ENCODE measurements at places on chromosomes 3 and 15.

DNA sequence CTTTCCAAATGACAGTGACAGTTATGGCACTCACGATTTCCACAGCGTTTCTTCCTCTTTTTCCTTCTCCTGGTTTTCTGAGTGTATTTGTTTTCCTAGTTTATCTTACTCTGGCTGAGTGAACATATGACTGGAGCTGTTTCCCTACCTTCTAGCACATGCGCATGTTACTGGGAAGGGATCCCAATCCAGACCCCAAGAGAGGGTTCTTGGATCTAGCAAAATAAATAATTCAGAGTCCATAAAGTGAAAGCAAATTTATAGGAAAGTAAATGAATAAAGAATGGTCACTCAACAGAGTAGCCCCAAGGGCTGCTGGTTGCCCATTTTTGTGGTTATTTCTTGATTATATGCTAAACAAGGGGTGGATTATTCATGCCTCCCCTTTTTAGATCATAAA lies 23.8 kb downstream of the METTL6 start:
- peaks cover 4% of the 10 kb centered on the region for H3K4me1 ChIP-seq
- no peaks in the 10 kb centered on the region for H3K36me3 ChIP-seq
- DNase-seq, result peak; percentile 93
- peak overlapping the region; percentile 59 for H3K27ac ChIP-seq
- H3K27me3 ChIP-seq, result no peaks in the 10 kb centered on the region

- H3K4me1 ChIP-seq, result peaks cover 28% of the 10 kb centered on the region
- no peak overlapping the region for H3K4me3 ChIP-seq
- no peak overlapping the region for H3K27ac ChIP-seq
- no peak for DNase-seq
Measured at GRCh38 chr3:52248816-52249547, 3.4 kb downstream of the PPM1M start.

DNA sequence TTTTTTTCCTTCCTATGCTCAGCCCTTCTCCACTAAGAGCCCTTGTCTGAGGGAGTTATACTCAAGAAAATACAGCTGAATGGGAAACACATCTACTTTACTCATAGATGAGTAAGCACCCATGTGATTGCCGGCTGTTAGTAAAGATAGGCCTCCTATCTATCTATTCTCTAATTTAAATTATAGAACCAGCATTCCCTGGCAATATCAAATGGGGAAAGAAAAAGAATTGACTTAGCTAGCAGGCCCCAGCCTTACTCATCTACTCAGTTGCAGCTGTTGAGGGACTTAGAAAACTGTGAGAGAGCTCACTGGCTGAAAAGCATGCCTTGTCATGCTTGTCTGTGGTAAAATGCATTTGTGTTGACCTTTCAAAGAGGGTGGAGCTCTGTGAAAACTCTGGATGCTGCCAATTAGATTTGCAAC lies 116.9 kb upstream of the LRRFIP2 start:
- no peaks in the 10 kb centered on the region for H3K4me1 ChIP-seq
- no peaks in the 10 kb centered on the region for H3K27me3 ChIP-seq
- H3K36me3 ChIP-seq, result peaks cover 16% of the 10 kb centered on the region
- no peak for DNase-seq
- H3K27ac ChIP-seq, result no peak overlapping the region

- no peaks in the 10 kb centered on the region for H3K27me3 ChIP-seq
- no peak for DNase-seq
- H3K4me1 ChIP-seq, result peaks cover 11% of the 10 kb centered on the region
- no peak overlapping the region for H3K4me3 ChIP-seq
Measured at GRCh38 chr15:47551079-47551478, 166.2 kb upstream of the SEMA6D start.

- no peaks in the 10 kb centered on the region for H3K4me1 ChIP-seq
- no peak overlapping the region for H3K27ac ChIP-seq
- no peaks in the 10 kb centered on the region for H3K36me3 ChIP-seq
- no peak overlapping the region for H3K4me3 ChIP-seq
- DNase-seq, result no peak
Measured at GRCh38 chr3:1942781-1943180, 155.9 kb upstream of the CNTN4 start.

GRCh38 chr3:108157273-108157672 lies 65.0 kb downstream of the IFT57 start:
- DNase-seq, result no peak
- no peak overlapping the region for H3K4me3 ChIP-seq
- no peak overlapping the region for H3K27ac ChIP-seq
- no peaks in the 10 kb centered on the region for H3K4me1 ChIP-seq

GRCh38 chr3:161333696-161334095 lies 37.6 kb downstream of the SPTSSB start:
- H3K27me3 ChIP-seq, result no peaks in the 10 kb centered on the region
- no peak for DNase-seq
- H3K27ac ChIP-seq, result no peak overlapping the region
- H3K36me3 ChIP-seq, result no peaks in the 10 kb centered on the region

DNA sequence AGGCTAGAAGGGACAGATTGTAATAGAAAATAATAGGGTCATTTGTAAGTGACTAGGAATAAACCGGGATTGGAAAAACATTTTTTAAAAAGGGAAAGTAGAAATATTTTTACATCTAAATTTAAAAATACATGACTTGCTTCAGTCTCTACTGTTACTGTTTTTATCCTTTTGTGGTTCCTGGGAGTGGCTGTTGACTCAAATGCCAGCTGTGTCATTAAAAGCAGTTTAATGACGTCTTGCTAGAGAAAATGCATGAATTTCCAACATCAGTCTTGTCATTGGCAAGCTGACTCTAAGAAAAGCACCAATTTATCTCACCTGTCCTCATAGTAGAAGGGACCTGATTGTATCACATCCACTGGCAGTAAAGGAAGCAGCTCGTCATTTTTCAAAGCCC lies 16.7 kb upstream of the LCMT2 start:
- no peak for DNase-seq
- peaks cover 13% of the 10 kb centered on the region for H3K36me3 ChIP-seq
- H3K4me3 ChIP-seq, result no peak overlapping the region
- H3K27me3 ChIP-seq, result no peaks in the 10 kb centered on the region

DNA sequence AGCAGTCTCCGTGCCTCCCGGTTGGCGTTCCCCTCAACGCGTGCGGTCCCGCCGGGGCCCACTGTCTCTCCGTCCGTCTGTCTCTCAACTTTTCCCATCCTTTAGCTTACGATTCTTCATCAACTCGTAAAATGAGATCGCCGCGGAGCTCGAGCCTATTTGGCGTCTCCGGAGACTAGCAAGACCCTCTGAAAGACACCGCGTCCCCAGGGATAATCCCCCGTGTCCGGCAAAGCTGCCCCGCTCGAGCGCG lies 3.4 kb downstream of the GATA2 start:
- peaks cover 63% of the 10 kb centered on the region for H3K4me1 ChIP-seq
- DNase-seq, result no peak
- peak overlapping the region; percentile 38 for H3K4me3 ChIP-seq
- H3K27ac ChIP-seq, result peak overlapping the region; percentile 51
- peaks cover 100% of the 10 kb centered on the region for H3K27me3 ChIP-seq
- no peaks in the 10 kb centered on the region for H3K36me3 ChIP-seq

DNA sequence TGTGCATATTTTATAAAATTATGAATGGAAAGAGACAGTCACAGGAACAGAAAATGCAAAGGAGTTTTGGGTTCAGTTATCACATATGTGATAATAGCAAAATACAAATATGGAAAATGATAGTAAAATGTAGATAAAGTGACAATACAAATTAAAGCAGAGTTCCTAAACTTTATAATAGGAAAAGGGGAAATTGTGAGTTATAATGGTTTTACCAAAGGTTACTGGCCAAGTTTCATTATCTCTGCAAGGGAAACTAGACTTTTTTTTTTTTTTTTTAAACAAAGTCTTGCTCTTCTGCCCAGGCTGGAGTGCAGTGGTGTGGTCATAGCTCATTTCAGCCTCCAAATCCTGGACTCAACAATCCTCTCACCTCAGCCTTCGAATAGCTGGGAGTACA lies 228.7 kb upstream of the CGNL1 start:
- no peak overlapping the region for H3K4me3 ChIP-seq
- H3K36me3 ChIP-seq, result peaks cover 5% of the 10 kb centered on the region
- H3K27me3 ChIP-seq, result no peaks in the 10 kb centered on the region
- peaks cover 11% of the 10 kb centered on the region for H3K4me1 ChIP-seq
- peak overlapping the region; percentile 95 for H3K27ac ChIP-seq

DNA sequence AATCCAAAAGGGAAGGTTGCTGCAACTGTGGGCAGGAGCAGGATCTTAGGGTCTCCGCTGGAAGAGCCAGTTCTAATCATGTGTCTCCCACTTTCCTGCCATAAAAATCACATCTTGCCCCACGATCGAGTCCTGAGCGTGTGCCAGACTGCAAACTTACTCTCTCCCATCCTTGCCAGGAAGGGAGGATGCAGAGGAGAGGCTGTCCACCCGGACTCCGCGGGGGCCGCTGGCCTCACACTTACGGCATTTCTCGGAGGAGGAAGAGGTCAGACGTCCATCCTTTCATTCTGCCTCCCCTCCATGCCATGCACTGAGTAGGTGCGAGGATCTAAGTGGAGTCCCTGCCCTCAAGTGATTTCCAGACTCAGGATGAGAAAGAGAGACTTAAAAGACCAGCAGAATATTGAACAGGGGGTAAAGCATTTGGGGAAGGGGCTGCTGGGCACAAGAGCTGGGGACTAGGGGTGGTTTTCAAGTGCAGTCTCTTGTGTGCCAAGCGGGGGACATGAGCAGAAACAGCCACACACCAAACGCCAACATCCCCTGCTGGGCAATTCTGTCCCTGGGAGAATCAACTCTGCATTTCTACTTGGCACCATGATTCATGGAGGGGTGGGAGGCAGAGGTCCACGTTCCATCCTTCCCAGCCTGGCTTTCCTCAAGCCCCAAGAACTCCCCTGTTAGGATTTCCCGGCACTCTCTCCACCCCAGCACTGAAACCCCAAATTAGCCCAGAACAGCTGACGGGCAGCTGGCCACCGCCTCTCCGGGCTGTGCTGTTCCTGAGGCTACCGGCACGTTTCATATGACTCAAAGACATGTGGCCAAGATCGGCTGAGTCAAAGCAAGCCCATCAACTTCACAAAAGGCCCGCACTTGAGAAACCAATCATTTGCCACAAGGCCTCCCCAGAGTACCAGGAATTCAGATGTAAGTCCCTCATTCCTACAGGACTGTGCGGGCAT lies 11.6 kb downstream of the OXTR start:
- H3K4me3 ChIP-seq, result no peak overlapping the region
- H3K4me1 ChIP-seq, result peaks cover 44% of the 10 kb centered on the region
- DNase-seq, result peak; percentile 80

DNA sequence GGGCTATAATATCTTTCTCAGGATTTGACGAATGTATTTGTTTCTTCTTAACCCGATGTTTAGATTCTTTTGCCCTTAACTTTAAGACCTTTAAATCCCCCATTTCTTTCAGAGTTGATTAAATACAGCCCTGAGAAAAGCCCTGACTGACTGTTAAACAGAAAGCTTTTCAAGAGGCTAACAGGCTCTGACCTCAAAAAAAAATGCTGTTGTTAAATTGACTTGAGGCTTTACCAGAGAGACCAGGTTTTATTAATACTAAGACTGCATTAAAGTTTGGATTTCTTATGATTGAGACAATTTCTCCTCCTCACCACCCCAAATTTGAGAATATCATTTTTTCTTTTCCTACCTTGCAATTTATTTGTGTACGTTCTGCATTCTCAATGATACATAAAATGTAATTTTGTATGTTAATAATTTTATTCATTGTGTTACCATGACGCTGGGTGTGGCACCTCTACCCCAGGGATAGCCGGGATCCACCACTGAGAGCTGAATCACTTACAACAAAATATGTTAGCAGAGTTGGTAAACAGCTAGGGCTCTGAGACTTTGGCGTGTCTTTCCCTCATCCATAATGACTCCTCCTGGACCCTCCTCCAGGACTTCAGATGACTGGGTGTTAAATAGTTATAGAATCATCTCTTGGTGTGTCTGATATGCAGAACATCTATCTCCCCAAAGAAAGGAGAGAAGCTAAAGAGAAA lies 753.5 kb downstream of the NAALADL2 start:
- no peak overlapping the region for H3K27ac ChIP-seq
- no peaks in the 10 kb centered on the region for H3K27me3 ChIP-seq
- no peaks in the 10 kb centered on the region for H3K4me1 ChIP-seq

GRCh38 chr3:71438904-71439303 lies 144.6 kb downstream of the FOXP1 start:
- no peaks in the 10 kb centered on the region for H3K36me3 ChIP-seq
- no peak overlapping the region for H3K27ac ChIP-seq
- no peak for DNase-seq
- no peak overlapping the region for H3K4me3 ChIP-seq
- peaks cover 6% of the 10 kb centered on the region for H3K4me1 ChIP-seq

DNA sequence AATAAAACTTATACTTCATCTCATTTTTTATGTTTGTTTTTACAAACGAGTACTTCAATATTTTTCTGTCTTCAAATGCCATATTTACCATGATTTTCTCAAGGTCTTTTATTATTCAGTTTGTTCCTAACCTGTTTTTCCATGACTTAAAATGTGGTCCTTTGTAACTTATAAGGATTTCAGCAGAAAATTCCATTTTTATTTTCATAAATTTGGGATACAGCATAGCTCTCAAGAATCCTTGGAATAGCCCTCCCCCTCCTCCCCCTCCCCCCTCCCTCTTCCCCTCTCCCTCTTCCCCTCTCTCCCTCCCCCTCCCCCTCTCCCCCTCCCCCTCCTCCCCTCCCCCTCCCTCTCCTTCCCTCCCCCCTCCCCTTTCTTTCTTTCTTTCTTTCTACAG lies 14.9 kb upstream of the STX19 start:
- no peaks in the 10 kb centered on the region for H3K4me1 ChIP-seq
- peaks cover 7% of the 10 kb centered on the region for H3K36me3 ChIP-seq

DNA sequence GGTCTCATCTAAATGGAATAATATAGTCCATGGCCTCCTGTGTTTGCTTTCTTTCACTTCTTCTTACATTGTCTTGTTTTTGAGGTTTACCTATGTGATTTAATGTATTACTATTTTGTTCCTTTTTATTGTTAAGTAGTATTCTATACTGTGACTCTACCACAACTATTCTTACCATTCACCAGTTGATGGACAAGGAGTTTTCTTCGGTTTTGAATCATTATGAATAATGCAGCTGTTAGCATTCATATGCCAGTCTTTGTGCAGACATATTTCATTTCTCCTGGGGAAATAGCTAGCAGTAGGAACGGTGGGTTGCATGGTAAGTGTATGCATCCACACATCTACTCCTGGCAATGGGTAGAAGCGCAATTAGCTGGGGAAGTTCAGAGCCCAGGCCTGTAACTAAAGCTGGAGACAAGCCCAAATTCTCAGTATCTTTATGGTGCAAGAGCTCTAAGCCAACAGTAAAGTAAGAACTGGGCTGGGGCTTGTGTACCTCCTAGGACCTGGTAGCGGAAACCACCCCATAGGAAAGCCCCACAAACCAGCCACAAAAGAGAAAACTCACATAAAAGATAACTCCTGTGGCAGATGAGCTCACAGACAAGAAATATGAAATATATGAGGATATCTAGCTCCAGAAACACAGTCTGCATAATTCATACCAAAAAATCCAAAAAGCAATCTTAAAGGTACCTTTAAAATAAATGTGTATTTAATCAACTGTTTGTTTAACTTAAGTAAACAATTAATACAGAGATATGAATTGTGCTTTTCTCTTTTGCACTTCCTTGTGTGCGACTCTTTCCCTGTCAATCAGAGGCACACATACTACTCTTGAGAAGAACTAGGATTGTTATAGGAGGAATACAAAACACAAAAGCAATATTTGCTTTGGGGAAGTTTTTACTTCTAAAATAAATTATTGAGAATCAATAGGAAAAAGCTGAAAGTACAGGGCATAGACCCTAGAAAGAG lies 2.7 kb upstream of the CSTA start:
- H3K4me3 ChIP-seq, result no peak overlapping the region
- no peaks in the 10 kb centered on the region for H3K4me1 ChIP-seq
- H3K36me3 ChIP-seq, result no peaks in the 10 kb centered on the region
- H3K27ac ChIP-seq, result no peak overlapping the region
- DNase-seq, result no peak
- H3K27me3 ChIP-seq, result no peaks in the 10 kb centered on the region

GRCh38 chr15:63636518-63637061 lies 39.4 kb downstream of the FBXL22 start:
- no peaks in the 10 kb centered on the region for H3K4me1 ChIP-seq
- peaks cover 47% of the 10 kb centered on the region for H3K36me3 ChIP-seq
- H3K4me3 ChIP-seq, result no peak overlapping the region
- H3K27ac ChIP-seq, result no peak overlapping the region
- no peak for DNase-seq
